Right forelimb (tissue), 1 donor: ENCODE measurements at places on chromosomes 4 and X.
A peak's percentile ranks its signal among the peaks of the same experiment; 100 is the strongest.

DNA sequence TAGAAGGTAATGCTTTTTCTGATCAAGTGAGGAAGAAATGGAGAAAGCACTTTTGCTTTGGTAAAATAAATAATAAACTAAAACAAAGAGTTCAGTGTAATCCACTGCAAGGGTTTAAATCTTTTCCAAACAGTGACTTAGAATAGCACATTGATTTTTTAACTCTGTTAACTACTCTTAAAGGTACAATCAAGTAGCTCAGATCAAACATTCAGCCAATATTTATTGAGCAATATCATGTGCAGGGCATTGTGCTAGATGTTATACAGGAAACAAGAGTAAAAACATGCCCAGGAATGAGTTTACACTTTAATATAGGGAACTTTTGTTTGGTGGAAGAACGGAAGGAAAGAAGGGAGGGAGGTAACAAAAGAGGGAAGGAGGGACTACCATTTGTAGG lies 479.8 kb downstream of the KLHL13 start:
- DNase-seq, result no peak

DNA sequence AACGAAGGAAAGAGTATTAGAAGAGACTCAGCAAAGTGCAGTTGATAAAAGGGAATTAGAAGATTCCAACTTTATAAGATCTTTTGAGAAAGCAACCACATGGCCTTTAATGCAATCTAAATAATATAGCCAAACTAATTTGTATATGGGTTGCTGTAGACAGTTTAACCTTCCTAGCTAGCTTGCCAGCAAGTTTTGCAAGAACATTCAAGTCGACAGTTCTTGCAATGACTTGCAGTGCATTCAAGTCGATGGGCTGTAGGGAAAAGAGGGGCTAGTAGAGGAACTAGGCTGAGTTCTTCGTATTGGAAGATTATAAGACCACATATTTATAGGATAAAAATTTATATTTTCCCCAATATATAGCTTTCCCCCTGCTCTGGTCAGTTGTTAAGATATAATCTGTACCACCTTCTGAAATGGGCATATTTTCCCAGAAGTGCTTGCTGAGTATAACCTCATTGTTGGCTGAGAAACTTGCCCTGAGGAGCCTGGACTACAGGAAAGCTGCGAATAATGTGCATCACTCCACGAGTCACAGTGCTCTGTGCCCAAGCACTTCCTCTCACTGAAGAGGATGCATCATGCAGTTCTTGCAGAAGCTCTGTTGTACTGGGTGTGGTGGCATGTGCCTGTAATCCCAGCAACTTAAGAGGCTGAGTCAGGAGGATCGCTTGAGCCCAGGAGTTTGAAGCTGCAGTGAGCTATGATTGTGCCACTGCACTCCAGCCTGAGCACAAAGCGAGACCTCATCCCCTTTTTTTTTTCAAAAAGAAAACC lies 56.7 kb downstream of the DOCK11 start:
- DNase-seq, result no peak

DNA sequence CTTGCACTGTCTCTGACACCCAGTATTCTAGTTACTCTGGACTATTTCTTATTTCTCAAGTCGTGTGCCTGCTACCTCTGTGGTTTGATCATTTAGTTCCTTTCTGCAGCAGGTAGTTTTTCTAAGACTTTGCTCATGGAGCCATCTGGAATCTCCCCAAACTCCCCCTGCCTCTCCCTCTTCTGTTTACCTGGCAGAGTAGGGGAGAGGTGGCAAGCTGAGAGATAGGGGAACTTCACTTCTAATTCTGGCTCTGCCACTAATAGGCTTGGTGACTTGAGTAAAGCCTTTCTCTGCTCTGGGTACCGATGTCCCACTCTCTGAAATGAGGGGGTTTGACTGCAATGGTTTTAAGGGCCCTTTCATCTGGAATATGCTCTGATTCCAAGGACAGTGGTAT lies 141.3 kb downstream of the CPEB2 start:
- no peak for DNase-seq

GRCh38 chrX:133171962-133172708 lies 46.0 kb downstream of the TFDP3 start:
- DNase-seq, result no peak

DNA sequence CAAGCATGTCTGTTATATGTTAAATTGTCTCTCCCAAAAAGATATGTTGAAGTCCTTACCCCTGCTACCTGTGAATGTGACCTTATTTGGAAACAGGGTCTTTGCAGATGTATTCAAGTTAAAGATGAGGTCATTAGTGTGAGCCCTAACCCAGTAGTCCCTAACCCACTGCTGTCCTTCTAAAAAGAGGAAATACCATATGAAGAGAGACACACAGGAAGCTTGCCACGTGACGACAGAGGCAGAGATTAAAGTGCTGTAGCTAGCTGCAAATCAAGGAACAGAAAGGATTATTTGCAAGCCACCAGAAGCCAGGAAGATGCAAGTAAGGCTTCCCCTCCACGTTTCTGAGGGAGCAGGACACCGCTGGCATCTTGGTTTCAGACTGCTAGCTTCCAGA lies 150.1 kb downstream of the HNRNPD start:
- DNase-seq, result no peak

- DNase-seq, result no peak
These were observed 35.7 kb upstream of the FMR1 start for GRCh38 chrX:147875866-147876596.

- DNase-seq, result no peak
These were observed 317.9 kb upstream of the DIPK2B start for GRCh38 chrX:45518552-45518951.

GRCh38 chr4:183443655-183444213 lies 702 bp upstream of the CDKN2AIP start:
- no peak for DNase-seq

DNA sequence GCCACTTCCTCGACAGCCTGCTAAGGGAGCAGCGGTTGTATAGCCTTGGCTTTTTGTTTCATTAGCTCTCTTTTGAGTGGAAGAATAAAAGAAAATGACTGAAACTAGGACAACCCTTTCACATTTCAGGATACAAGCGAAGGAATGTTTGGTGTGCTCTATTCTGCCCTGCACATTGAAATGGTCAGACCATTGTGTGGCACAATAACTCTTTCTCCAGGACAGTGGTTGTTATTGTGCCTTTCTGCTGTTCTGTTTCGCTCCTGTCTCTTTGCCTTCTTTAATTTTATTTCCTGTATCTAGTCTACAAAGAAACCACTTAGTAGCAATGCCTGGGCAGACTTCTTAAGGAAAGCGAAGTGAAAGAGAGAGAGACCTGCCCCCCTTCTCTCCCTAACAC lies 473.7 kb downstream of the GBA3 start:
- no peak for DNase-seq

GRCh38 chr4:157700898-157701694 lies 471.7 kb downstream of the GASK1B start:
- DNase-seq, result no peak

DNA sequence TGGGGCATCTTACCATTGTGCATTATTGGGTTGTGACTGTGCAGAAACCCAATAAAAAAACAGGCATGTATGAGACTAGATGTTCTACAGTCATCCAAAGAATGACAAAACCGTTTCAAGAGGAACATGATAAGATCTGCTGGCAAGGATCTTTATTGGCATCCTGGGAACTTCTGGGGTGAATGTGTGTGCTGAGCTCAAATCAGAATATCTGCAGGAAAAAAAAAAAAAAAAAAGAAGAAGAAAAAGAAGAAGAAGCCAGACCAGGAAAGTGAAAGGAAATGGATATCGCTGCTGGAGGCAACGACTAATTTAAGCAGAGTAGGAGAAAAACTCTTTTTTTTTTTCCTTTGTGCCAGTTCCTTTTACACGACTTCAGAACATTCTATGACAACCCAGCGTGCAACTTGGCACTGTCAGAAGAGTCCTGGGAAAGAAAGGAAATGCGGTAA lies 484.2 kb upstream of the BOD1L1 start:
- DNase-seq, result no peak

DNA sequence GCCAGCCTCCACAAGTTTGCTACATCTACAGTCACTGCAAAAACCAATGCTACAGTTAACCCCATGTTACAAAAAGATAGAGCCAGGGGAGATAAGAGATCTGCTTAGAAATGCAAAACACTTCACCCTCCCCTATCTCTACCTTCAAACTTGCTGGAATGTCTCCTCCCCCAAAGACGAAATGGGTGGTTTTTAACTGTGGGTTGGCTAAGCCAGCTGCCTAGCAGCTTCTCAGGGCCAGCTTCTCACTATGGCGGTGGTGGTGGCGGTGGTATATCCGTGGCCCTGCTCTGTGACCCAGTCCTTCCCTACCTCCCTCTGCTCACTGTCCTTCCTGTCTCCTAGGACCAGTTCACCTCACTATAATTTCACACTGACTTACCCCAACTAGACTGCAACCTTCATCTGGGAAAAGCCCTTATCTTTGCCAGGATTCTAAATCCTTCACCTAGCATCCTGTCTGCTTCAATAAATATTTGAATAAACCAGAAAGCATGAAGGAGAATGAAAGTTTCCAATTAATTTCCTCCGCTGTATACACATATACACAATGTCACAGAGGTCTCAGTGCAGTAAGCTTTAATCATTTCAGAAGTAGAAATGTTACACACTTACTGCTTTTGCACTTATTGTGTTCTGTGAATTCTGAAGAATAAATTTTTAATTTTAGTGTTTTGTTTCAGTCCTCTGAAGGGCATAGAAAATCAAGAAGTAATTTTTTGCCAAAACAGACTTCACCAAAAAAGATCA lies 46.3 kb downstream of the SH3KBP1 start:
- DNase-seq, result no peak

DNA sequence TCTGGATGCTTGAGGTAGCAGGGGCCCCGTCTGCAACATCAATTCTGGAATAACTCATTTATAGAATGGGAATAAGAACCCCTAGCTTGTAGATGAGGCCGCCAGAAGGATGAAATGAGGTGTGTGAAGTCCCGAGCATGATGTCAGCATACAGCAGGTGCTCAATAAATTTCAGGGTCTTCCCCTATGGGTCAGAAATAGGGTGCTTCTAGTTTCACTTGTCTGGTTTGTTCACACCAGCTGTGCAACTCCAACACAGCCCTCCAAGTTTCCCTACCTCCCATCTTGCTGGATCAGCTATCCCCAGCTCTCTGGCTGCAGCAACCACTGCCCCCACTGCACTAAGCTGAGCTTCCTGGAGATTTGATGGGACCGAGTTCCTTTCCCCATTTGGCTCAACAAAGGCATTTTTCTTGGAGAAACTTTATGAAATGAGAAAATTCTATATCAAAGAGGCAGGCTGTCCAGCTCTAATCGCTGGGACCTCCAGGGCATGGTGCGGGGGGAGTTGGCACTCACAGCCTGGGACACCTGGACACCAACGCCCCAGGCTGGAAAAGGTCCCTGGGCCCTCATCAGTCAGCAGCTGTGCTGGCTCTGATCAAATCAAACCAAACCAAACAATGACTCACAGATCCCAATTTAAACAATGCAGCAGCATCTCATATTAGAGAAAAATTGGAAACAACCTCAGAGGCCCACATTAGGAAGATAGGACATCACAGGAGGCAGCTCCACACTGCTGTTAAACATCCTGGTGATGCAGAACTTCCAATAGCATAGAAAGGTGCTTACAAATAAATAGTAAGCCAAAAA lies 13.3 kb downstream of the SLC2A9 start:
- DNase-seq, result peak; percentile 85

DNA sequence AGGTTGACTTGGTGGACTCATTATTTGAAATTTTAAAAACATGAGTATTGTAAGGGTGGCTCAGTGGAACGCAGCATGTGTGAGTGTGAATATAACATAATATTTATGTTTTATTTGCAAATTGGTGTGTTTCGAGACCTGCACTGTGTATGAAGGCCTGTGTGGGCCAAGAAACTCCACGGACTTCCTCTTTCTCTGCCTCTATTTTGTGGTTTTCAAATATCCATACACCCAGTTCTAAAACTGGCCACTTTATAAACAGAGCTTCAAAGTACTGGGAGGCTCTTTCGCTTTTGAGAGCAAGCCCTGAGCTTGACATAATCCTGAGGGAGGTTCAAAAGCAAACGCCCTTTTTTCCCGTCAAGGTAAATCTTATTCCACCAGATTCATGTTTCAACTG lies 187.7 kb downstream of the GPAT3 start:
- DNase-seq, result no peak

- no peak for DNase-seq
These were observed 510.6 kb upstream of the BOD1L1 start for GRCh38 chr4:14138106-14138505.

GRCh38 chrX:149370097-149370496 lies 135.0 kb downstream of the IDS start:
- no peak for DNase-seq

- no peak for DNase-seq
These were observed 277.5 kb upstream of the AGTR2 start for GRCh38 chrX:115892787-115893671.

DNA sequence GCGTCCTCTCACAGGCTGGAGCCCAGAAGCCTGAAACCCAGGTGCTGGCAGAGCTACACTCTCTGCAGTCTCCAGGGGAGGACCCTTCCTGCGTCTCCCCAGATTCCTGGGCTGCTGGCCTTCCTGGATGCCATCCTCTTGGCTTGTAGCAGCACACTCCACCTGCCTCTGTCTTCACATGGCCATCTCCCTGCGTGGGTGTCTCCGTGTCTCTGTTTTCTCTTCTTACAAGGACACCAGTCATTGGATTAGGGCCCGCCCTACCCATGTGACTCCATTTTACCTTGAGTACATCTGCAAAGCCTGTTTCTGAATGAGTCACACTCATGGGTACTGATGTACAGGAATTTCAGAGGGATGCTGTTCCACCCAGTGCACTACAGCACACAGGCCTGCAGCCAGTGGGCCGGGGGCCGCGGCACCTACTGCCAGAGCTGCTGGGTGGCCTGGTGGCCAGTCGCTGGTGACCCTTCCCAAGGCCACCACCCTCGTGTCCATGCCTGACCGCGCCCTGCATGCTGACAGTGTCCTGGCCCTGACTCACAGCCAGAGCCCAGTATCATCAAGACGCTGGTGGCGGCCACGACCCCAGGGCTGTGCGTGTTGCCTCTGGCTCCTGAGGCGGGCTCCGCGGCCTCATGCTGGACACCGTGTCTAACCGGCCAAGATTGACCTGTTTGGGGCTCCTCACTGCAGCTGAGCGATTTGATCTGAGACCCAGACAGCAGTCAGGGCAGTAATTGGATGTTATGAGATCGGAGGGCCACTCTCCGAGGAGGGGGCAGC lies 63.6 kb upstream of the NKX1-1 start:
- DNase-seq, result peak; percentile 30
